ENCODE measurements at places on chromosomes 2 and 18.

DNA sequence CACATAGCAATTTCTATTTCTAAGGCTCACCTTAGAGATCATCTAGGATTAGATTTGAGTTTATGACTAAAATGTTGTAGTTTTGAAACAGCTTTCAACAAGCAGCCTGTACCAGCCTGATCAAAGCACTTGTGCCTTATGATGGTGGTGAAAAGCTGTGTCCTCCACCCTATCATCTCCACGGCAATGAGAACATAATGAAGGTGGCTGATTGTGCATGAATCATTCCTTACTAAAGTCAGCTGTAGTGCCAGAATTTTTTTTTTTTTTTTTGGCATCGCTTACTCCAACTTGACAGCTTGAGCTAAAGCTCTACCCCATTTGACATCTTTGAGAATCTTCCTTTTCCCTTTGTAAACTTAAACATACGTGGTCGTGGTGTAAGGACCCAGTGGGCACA is 86.0 kb downstream of the DCC start:
- DNase-seq, result no peak

GRCh38 chr2:217953011-217953481 is 49.7 kb downstream of the TNS1 start:
- DNase-seq, result peak; percentile 48

- DNase-seq, result no peak
Observed at GRCh38 chr2:200658278-200658864, 72.6 kb downstream of the AOX1 start.

DNA sequence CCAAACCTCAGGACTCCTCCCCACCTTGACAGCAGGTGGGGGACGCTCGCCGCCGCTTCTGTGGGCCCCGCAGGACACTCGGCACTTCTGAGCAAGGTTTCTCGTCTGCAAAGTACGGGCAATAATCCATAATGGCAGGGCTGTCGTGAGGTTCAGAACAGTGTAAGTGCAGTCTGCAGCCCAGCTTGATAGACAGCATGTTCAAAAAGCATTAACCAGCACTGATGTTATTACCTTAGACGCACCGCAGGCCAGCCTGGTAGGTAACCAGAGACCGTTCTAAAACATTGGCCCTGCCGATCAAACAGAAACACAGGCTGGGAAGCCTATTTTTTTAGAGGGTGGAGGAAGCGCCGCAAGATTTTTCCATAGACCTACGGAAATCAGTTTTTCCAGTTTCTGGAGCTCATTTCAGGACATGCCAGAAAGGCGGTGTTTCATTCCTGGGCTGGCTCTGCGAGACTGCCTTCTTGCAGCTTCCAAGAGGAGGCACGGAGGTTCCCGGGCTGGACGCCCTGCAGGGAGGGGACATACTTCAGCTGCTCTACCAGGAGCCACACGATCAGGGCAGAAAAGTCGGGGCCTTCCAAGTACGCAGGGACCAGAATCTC is 148.7 kb downstream of the TPO start:
- peak; percentile 34 for DNase-seq

- no peak for DNase-seq
Observed at GRCh38 chr18:74333091-74333490, 17.5 kb downstream of the C18orf63 start.

DNA sequence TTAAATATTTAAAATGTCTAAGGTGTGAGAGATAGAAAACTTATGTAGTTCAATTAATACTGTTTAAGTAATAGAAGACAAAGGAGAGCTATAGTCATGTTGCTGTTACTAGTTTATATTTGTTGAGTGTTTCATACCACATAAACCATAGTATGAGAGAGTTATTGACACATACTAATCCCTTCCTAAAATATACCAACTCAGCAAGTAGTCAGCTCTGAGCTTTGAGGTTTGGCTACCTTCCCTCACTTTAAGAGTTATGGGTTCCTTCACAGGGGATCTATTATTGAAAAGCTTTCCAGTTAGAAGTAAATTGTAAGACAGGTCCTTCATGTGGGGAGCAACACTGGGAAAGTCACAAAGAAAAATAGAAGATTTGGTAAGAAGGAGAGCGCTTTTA is 701.6 kb upstream of the ZEB2 start:
- no peak for DNase-seq

- no peak for DNase-seq
Observed at GRCh38 chr18:3494245-3494526, 44.2 kb downstream of the TGIF1 start.

DNA sequence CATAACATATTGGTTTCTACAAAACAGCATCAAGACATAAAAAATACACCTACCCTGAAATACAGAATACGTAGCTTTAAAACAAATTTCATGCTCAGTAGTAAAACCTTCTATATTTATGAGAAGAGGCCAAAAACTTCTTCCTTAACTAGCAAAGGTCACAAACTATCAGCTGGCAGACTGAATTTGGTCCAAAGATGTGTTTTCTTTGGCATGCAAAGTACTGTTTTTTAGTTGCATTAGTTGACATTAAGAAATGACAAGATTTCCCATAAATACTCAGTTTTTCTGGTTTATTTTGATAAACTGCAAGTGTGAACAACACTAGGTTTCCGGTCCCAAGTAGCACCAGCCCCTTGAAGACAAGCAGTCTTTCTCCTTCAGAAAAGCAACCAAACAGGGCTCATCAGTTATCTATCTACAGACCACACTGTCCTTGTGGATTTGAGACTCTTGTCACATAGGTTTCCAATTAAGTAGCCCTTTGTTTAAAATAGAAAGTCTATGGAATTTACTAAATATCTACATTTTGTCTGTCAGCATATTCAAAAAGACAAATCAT is 35.6 kb downstream of the SLC25A12 start:
- no peak for DNase-seq

- no peak for DNase-seq
Observed at GRCh38 chr18:60965856-60966255, 367.4 kb upstream of the CDH20 start.

DNA sequence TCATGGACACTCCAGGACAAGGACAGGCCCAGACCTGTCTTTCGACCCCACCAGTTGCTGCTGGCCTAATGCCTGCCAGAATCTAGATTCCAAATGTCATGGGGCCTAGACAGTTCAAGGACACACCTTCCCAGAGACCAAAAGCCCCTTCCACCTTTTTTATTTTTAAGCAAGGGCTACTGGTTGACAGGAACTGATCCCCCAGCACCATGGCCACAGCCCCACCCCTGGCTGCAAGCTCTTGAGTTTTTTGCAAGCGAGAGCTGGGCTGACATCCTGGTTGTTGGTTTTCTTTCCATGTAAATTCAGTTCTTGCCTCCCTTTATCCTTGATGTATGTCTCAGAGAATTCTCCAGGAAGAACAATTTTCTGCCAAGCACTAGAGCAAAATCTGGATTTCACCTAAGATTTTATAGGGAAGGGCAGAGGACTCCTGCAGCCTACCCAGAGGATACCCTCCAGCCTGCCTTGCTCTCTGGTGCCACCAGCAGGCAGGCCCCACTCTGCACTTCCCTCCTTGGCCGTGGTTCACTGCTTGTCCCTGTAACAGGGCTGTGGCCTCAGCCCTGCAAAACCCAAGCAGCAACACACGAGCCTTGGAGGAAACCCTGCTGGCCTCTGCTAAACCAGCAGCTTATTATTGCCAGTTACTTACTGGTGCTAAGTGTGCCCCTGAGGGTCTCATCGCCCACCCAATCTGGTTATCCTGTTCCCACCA is 97.7 kb downstream of the TWIST2 start:
- DNase-seq, result no peak

DNA sequence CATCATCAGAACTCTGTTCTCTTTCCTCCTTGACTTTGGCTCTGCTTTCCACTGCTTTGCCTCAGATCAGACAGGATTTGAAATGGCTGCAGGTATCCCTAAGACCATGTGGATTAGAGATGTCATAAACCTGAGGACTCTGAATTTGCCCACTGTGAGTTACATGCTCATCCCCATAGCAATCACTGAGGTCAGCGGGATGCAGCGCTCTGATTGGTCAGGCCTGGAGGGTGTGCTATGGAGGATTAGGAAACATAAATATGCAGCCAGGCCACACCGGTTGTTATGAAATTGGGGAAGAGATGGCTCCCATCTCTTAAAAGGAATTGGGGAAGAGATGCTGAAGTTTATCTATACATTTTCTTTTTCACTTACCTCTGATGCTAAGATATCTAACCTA is 73.7 kb upstream of the DNAJC10 start:
- peak; percentile 57 for DNase-seq

- no peak for DNase-seq
Observed at GRCh38 chr2:143261986-143262385, 132.8 kb downstream of the ARHGAP15 start.

DNA sequence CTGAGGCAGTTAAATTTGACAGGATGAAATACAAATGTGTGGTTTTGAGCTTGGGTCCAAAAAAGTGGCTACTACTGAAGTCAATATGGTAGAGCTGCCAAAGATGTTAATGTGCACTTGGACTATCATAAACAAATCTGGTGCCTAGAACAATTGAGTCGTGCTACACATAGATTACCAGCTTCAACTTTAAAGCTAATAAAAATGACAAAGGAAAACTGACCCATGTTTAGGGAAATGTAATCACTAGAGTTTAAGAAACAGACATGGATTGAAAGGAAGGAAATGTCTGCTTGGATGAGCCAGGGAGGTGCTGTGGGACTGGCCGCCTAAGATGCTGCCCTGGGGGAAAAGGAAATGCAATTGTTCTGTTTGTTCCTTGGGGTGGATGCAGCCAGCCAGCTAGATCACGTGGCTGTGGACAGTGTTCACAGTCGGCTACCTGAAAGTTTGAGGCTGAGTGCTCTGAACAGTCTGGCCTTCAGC is 36.6 kb downstream of the CYB5A start:
- DNase-seq, result no peak

GRCh38 chr2:232338759-232339106 is 39.8 kb upstream of the ALPP start:
- peak; percentile 26 for DNase-seq

Measured in RWPE2 (cell line).